Activated naive CD8-positive, alpha-beta T cell treated with anti-CD3 and anti-CD28 coated beads for 36 hours (primary cell): ENCODE measurements at places on chromosomes 6 and 20. TPM values are rescaled to one million over a fixed set of nuclear protein-coding genes. Genes with fewer than 3 reads are reported as not detected.

Gene FKBP5
- 110 TPM for total RNA-seq

Gene TNFRSF6B
- total RNA-seq = not detected

Gene TNF
- total RNA-seq = 115 TPM

Gene FAM110A
- total RNA-seq = 21.4 TPM

Gene EYS
- not detected for total RNA-seq

Gene ATP6V1G2
- total RNA-seq = 1.0 TPM

Gene OPRL1
- total RNA-seq = 0.25 TPM

Gene MAPK13
- total RNA-seq = 53.5 TPM

Gene LSM2
- total RNA-seq = 145 TPM

Gene HSPA1L
- 1.5 TPM for total RNA-seq

Gene TSHZ2
- total RNA-seq = 0.74 TPM

Gene KCNB1
- not detected for total RNA-seq

Gene RAB23
- 1.5 TPM for total RNA-seq
